ENCODE measurements at places on chromosomes 7 and 10.

GRCh38 chr7:51732116-51732515 lies 415.5 kb upstream of the COBL start:
- no peak for DNase-seq

DNA sequence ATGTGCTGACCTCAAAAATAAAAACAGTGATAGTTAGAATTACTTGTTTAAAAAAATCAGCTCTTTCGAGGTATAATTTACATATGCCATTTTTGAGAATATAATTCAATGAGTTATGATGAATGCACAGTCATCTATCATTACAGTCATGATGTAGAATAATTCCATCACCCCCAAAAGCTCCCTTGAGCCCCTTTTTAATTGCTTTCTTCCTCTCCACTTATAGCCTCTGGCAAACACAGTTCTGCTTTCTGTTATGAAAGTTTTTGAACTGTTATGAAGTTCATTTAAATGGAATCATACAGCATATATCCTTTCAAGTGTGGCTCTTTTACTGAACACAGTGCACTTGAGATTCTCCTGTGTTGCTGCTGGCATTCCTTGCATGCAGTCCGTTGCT lies 41.4 kb downstream of the PRTFDC1 start:
- no peak for DNase-seq

- DNase-seq = no peak
Observed at GRCh38 chr10:93435621-93436397, 46.3 kb downstream of the MYOF start.

GRCh38 chr10:118332236-118332635 lies 9.9 kb downstream of the FAM204A start:
- no peak for DNase-seq

GRCh38 chr10:132185601-132186487 lies 904 bp upstream of the DPYSL4 start:
- peak; percentile 49 for DNase-seq

GRCh38 chr10:48490946-48491345 lies 113.9 kb downstream of the ARHGAP22 start:
- DNase-seq = no peak

GRCh38 chr7:25922296-25922695 lies 229.7 kb upstream of the NFE2L3 start:
- DNase-seq = no peak

Measured in activated naive CD4-positive, alpha-beta T cell (primary cell).